ENCODE measurements at places on chromosomes 6 and 20.

- peak; percentile 83 for DNase-seq
Observed at GRCh38 chr6:170388113-170388512, 81.6 kb downstream of the FAM120B start.

GRCh38 chr6:126091466-126091865, 105.1 kb downstream of the TRMT11 start:
- no peak for DNase-seq

DNA sequence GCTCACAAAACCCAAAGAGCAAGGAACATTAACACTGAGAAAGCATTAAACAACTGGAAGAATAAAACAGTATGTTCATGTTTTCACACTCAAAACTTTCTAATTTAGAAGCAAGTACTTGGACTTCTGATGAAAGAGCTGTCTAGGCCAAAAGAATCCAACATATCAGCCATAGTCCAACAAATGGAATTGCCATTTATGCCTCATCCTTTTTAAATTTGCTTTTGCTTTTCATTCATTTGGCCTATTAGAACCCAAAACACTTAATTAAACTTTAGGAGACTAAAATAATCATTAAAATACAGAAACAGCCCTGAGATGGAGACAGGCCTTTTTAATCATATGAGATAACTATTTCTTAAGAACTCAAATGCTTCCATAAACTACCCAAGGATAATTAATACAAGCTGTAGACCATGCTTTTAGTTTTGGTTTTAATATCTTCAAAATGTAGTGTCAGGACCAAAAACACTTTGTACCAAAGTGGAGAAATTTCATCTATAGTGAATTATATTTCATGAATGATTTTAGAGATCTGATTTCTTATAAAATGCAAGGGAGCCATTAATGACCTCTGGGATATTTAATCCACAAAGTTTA, 166.5 kb downstream of the KIF6 start:
- DNase-seq = no peak

GRCh38 chr20:62198496-62198895, 15.7 kb downstream of the MTG2 start:
- no peak for DNase-seq

- DNase-seq = no peak
Observed at GRCh38 chr6:15947436-15947835, 181.4 kb upstream of the MYLIP start.

DNA sequence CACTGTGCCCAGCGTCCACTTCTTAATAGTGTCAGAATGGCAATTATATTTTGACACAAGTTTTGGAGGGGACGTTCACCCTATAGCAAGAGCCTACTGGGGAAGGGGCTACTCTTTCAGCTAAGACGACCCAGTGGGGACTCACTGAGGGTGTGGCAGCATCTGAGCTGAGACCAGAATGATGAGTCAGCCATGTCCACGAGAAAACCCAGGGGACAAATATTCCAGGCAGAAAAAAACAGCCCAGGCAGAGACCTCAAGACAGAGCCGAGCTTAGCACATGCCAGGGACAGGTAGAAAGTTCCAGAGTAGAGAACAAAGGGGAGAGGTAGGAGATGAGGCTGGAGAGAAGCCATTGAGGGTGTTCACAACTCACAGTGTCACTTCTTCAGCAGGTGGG, 11.2 kb downstream of the CNBD2 start:
- DNase-seq = peak; percentile 18

- peak; percentile 18 for DNase-seq
Observed at GRCh38 chr6:13457577-13457976, 29.8 kb downstream of the GFOD1 start.

GRCh38 chr6:31126396-31127175, 6.3 kb upstream of the CDSN start:
- no peak for DNase-seq

DNA sequence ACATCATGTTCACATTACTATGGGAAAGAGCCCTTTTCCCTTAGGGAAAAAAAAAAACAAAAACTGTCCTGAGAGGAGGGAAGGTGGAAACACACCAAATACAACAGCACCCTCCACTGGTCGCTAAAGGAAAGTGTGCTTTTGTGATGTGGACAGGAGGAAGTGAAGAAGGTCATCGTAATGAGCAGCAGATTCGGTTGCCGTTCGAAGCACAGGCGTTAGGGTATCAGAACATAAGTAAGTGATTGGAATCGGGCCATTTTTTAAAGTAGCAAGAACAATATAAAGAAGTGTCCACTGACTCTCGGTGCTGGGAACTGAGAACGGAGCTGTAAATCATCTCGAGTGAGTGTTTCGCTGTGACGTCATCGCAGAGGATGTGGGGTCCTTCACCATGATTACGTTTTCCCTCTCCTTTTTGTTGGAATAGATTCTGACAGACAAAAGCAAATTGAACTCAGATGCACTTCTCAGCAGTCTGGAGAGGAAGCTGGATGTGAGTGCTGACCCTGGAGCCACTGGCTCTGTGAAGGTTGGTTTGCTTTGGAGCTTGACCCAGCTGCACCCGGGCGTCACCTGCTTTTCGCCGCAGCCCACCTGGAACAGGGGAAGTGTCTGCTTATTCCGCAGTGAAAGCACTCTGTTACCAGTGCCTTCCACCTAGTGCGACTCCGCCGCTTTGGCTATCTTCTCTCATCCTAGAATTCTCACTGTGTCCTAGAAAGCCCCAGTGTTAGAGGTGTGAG, 203.6 kb upstream of the GMDS start:
- peak; percentile 85 for DNase-seq

- DNase-seq = no peak
Observed at GRCh38 chr6:37479266-37479854, 20.3 kb downstream of the CCDC167 start.
